RWPE1 (cell line): ENCODE measurements at places on chromosomes 16 and 17.
A peak's percentile ranks its signal among the peaks of the same experiment; 100 is the strongest.

DNA sequence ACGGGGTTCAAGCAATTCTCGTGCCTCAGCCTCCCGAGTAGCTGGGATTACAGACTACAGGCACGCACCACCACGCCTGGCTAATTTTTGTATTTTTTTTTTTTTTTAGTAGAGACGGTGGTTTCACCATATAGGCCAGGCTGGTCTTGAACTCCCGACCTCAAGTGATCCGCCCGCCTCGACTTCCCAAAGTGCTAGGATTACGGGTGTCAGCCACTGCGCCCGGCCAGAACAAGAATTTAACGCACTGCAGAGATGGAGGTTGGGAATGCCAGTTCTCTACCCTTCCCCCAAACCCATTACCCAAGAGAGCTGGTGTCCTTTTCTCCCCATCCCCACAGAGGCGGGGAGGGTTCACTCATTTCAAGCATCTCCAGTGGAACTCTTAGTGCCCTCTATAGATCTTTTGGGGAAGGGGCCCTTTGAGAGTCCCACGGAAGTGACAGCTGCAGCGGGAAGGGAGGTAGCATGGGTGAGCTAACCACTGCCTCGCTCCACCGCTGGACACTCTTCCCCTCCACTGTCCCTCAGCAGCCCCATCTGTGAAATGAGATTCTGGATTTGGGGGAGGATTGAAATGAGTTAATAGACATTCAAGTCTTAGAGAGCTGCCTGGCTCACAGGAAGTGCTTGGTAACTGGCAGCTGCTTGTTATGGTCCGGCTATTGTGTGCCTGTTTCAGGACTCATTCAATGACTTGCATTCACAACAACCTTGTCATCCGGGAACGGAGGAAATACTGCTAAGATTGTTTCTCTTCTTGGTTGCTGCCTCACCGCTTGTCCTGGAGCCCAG lies 3.5 kb upstream of the UBALD2 start:
- DNase-seq: no peak

DNA sequence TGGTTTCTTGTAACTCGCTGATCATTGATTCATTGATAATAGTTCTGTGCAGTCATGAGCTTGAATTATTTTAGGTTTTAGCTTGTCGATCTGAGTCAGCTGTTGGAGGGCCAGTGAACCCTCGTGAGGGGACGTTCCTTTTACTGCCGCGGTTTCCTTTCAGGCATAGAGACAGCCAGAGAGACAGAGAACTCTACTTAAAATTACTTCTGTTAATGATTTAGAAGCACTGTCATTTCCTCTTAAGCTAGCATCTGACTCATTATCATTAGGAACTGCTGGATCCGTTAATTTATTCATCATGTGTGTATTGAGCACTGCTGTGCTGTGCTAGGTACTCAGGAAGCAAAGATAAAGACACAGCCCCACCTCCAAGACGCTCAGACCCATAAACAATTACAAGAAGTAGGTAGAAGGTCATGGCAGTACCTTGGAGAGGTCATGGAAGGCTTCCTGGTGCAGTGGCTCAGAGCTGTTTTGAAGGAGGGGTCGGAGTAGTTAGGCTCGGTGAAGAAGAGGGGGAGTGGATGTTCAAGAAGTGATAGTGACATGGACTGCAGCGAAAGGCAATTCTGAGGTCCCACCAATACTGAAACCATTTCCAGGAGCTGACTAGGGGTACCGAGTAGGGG lies 3.3 kb downstream of the PGS1 start:
- no peak for DNase-seq

GRCh38 chr17:75996665-75997590 lies 3.7 kb upstream of the CDK3 start:
- peak; percentile 74 for DNase-seq

DNA sequence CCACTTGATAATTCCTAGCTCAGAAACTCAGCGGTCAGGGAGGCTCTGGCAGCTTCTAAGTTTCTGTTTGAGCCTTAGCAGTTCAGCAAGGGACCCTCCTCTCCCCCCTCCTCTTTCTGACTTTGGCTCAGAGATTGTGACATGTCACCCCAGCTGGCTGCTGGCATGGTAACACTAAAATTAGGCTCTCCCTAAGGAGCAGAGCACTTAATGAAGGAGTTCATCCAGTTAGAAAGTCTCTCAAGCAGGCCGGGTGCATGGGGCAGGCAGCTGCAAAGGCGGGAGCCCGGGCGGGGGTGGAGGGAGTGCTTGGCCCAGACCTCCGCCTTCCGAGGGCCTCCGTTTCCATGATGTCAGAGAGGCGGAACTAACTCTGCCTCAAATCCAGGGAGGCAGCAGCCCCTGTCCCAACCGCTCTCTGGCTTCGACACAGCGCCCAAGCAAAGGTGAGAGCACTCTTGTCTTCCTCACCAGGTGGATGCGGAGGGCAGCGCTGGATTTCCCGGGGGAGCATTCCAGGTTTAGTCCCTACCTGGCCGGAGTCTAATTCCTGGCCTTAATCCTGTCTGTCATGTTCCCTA lies 128.0 kb upstream of the PLCG2 start:
- no peak for DNase-seq

GRCh38 chr16:87828071-87828906 lies 41.0 kb downstream of the SLC7A5 start:
- DNase-seq: no peak

DNA sequence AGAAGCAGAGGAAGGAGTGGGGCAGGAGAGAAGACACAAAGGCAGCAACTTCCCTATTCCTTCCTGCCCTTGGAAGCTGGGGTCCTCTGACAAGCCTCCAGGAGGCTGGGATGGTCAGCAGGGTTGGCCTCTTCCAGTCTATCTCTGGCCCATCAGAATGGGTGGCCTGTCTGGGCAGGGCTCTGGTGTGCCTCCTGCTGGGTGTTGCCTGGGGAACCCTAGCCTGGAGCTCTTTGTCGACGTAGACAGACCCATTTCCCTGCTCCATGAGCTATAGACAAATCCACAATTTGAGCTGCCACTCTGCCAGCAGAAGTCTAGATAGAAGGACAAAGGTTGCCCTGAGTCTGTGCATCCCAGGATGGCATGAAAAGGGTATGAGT lies 11.4 kb downstream of the IGFBP4 start:
- DNase-seq: no peak

GRCh38 chr17:49055181-49055927 lies 58.2 kb downstream of the IGF2BP1 start:
- DNase-seq: no peak

- DNase-seq: peak; percentile 46
Observed at GRCh38 chr17:79664930-79665737, 54.3 kb upstream of the RBFOX3 start.

GRCh38 chr17:40598619-40599467 lies 33.6 kb upstream of the CCR7 start:
- no peak for DNase-seq

- DNase-seq: no peak
Observed at GRCh38 chr16:58848662-58849002, 114.5 kb upstream of the GOT2 start.

GRCh38 chr16:87782033-87782432 lies 16.2 kb upstream of the KLHDC4 start:
- DNase-seq: no peak

DNA sequence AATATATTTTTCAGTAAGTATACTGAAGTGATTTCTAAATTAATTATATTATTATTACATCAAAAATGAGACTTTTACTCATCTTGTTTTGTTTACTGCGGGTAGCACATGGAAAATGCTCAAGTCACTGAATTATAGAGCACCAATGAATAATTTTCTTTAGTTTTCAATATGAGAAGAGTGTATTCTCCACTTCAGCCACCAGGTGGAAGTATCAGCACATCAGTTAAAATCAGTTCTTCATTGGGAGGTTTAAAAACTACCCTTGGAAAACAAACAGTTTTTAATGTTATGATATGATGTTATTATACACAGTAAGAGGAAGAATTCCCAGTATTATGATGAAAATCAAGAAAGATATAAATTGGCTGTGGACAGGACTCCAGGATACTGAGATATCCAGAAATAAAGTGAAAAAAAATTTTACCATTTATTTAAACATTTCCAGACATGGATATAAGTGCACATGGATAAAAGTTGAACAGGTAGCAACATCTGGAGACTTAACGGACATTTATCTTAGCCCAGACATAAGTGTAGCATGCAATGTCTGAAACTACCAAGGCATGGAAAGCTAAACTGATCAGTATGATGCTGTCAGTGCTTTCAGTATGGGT lies 467.3 kb downstream of the KCNJ2 start:
- DNase-seq: peak; percentile 45

DNA sequence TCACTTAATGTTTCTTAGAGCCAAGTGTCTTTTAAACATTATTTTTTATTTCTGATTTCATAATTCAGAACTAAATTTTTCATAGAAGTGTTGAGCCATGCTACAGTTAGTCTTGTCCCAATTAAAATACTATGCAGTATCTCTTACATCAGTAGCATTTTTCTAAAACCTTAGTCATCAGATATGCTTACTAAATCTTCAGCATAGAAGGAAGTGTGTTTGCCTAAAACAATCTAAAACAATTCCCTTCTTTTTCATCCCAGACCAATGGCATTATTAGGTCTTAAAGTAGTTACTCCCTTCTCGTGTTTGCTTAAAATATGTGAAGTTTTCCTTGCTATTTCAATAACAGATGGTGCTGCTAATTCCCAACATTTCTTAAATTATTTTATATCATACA lies 13.6 kb upstream of the BCAS3 start:
- DNase-seq: no peak

DNA sequence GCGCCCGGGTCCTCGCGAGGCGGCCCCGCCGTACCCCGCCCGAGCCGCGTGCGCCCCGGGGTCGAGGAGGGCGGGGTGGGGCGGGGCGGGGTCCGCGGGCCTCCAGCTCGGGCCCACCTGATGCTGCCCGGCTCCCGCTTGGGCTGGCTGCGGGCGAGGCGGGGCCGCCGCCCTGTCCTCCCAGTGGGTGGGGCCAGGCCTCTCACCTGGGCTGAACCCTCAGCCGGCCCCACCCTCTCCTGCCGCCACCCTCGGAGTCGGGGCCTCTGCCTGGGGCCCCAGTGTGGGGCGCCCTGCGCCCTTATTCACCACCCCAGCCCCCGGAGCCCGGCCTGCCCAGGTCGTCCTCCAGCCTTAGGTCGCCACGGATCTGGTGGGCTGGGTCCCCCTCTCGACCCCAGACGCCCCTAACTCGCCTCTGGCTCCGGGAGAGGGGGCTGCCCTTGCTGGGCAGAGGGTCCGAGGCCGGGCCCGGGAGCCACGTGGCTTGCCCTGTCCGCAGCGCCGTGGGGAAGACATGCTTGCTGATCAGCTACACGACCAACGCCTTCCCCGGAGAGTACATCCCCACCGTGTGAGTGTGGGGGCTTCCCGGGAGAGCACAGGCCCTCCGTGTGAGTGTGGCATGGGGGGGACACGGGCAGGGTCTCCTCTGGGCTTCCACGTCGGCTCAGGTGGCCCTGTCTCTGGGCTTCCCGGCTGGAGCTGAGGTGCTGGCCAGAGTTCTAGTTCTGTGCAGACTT lies 578 bp downstream of the RAC3 start:
- DNase-seq: peak; percentile 53

- DNase-seq: no peak
Observed at GRCh38 chr17:17370711-17371110, 67.5 kb downstream of the NT5M start.

- DNase-seq: no peak
Observed at GRCh38 chr17:48910370-48910769, 2.2 kb downstream of the UBE2Z start.

DNA sequence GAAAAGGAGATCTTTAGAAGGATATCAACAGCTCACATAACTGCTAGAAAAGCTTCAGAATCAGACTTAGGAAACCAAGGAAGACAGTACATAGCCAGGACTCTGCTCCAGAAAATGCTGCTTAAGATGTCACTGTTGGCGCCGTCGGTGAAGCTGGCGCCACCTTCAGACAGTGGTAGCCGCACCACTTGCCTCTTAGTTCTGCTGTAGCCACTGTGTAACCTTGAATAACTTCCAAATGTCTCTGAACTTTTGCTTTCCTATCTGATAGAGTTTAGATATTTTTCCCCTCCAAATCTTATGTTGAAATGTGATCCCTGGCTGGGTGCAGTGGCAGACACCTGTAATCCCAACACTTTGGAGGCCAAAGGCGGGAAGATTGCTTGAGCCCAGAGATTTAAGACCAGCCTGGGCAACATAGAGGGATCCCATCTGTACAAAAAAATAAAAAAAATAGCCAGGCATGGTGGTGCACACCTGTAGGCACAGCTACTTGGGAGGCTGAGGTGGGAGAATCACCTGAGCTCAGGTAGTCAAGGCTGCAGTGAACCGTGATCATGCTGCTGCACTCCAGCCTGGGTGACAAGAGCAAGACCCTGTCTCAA lies 6.3 kb upstream of the USP31 start:
- no peak for DNase-seq

GRCh38 chr17:74671031-74671771 lies 41.5 kb downstream of the CD300LF start:
- DNase-seq: peak; percentile 68

- DNase-seq: peak; percentile 64
Observed at GRCh38 chr17:44865231-44865660, 17.6 kb downstream of the HIGD1B start.

DNA sequence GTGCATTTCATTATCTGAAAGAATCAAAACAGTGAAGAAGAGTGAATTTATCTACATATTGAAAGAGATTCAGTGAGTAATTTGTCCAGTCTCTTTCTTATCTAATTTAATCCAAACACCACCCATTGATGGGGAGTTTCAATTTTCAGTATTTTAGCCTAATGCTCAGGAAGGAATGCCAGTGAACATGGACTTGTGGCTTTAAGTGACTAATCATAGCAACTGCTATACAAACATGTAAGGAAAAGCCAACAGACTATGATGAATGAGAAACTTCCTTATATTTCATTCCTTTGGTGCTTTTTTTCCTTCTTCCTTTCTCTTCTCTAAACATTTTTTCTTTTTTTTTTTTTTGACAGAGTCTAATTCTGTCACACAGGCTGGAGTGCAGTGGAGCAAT lies 885.8 kb downstream of the KCNJ2 start:
- DNase-seq: no peak

DNA sequence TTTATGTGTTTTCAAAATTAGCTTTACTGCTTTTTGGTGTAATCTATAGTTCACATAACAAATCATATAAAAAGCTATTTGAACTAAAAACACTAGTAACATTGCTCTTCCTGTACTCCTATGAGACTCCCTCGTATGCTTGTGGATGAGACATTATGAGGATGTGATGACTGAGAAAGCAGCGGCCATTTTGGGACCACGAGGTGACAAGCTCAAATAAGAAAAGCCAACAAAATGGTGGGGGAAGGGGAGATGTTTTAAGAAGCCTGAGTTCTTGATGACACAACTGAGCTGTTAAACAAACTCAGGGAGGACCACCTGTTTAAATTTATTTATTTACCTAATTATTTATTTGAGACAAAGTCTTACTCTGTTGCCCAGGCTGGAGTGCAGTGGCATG lies 4.5 kb downstream of the CCL18 start:
- DNase-seq: no peak

- no peak for DNase-seq
Observed at GRCh38 chr17:38559880-38560230, 45.9 kb downstream of the SRCIN1 start.

DNA sequence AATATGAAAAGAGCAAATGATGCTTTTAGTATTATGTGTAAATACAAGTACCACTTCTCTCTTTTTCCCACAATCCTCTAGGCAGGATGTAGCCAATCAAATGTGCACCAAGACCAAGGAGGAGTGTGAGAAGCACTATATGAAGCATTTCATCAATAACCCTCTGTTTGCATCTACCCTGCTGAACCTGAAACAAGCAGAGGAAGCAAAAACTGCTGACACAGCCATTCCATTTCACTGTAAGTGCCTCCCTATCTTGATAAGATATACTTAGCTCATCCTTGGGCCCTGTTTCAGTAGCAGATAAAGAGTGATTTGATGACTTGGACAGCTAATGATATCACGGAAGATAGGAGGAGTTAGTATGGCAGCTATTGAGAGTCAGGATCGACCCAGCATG lies 33.7 kb downstream of the TADA2A start:
- DNase-seq: no peak

- no peak for DNase-seq
Observed at GRCh38 chr16:68086860-68087268, 1.7 kb downstream of the NFATC3 start.
